Activated T-helper 1 cell treated with Interleukin-2 at 50 U/mL for 16 hours (primary cell): ENCODE measurements at places on chromosomes 13 and 19.

DNA sequence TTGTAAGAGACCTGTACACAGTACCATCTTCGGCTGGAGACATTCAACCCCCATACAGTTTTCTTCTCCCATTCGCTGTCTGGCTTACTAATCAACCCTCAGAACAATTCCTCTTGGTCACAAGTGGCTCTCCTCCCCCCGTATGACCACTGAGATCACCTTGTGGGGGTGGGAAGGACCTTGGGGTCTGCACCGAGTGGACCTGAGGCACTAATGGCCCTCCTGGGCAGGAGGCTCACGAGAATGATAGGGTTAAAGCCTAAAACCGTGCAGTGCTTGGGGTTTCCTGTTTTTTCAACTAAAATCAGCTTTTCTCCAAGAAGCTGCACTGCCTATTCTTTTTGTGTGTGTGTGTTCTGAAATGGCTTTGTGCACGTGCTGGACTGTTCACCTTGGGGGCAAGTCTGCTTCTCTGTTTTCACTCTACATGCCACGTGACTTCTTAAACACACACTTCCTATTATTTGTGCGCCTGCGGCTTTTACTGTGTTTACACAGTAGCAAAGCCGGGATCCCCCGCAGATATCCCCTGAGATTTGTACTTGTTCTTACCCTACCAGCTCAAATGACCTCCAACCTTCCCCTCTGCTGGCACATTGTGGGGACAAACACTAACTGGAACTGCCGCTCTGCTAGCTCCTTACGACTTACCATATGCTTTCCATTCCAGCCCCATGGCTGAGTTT is 12.3 kb downstream of the RBM26 start:
- no peak for DNase-seq

DNA sequence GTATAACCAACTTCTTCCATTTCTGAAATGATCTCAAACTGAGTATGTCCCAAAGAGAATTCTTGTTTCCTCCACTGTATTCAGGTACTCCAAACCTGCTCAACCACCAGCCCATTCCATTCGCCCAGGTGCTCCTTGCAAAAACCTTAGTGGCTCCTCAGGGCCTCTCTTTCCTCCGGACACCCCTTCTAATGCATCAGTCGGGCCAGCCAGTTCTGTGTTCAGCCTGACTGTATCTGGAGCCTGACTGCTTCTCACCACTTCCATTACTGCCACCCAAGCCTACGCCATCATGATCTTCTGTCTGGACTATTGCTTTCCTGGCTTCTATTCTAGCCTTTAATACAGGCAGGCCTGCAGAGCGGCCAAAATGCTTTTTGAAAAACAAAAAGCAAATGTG is 1.5 kb downstream of the PHF11 start:
- DNase-seq, result no peak

DNA sequence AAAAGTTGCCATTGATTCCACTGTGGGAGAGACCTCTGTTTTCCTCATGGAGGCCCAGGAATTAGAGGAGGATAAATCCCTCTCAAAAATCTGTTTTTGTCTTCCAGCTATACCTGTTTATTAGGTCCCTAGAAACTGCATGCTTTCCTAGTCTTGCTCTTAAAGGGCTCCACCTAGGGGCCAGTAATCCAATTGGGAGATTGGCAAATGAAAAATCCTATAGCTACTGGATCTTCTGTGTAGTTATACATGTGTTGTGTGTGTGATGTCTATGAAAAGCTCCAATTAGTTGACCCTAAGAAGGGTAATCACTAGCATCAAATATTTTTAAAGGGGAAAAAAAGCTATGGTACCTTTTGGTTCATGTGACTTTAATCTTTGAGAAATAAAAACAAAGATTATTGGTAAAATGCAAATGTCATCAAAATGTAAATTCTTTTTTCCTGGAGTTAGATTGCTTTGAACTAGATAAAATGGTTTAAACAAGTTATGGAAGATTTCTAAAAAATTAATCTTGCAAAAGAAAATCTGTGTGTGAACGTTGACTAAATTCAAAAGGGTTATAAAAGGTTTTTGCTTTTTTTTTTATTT is 63.4 kb upstream of the C1QTNF9B start:
- DNase-seq, result no peak

GRCh38 chr19:37683520-37683919 is 28.3 kb upstream of the ZFP30 start:
- DNase-seq, result no peak

DNA sequence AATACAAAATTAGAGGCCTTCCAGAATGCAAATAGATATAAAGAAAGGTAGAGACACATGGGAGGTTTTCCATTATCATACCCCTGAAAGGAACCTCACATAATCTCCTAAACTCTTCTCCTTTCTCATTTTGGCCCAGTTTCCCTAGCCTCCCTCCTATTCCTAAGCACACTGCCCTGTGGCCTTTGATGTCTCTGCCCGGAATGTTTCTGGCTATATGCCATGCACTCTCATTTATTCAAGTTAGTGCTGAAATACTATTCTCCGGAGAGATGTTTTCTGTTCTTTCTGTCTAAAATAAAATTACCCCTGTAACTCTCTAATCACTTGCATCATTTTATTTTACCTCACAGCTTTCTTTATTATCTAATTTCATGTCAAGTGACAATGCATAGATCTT is 1287.7 kb downstream of the SLITRK5 start:
- DNase-seq, result no peak

DNA sequence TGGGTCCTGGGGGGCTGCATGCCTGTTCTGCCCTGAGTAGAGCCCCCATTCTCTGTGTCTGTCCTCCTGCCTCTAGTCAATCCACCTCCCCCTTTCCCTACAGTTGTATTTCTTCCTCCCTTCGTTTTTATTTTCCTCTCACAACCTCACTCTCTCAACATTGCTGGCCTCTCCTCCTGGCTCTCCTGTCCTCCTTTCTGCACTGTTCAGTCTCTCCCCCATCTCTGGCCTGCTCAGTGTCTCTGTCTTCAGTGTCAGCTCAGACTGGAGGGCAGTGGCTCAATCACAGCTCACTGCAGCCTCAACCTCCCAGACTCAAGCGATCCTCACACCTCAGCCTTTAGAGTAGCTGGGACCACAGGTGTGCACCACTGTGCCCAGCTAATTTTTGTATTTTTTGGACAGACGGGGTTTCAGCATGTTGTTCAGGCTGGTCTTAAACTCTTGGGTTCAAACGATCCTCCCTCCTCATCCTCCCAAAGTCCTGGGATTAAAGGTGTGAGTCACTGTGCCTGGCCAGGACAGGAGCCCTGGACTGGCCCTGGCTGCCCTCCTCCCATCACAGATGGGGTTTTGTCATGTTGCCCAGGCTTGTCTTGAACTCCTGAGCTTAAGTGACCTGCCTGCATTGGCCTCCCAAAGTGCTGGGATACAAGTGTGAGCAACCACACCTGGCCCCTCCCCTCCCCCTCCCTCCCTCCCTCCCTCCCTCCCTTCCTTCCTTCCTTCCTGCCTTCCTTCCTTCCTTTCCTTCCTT is 32.0 kb upstream of the IGFL1 start:
- DNase-seq, result no peak

DNA sequence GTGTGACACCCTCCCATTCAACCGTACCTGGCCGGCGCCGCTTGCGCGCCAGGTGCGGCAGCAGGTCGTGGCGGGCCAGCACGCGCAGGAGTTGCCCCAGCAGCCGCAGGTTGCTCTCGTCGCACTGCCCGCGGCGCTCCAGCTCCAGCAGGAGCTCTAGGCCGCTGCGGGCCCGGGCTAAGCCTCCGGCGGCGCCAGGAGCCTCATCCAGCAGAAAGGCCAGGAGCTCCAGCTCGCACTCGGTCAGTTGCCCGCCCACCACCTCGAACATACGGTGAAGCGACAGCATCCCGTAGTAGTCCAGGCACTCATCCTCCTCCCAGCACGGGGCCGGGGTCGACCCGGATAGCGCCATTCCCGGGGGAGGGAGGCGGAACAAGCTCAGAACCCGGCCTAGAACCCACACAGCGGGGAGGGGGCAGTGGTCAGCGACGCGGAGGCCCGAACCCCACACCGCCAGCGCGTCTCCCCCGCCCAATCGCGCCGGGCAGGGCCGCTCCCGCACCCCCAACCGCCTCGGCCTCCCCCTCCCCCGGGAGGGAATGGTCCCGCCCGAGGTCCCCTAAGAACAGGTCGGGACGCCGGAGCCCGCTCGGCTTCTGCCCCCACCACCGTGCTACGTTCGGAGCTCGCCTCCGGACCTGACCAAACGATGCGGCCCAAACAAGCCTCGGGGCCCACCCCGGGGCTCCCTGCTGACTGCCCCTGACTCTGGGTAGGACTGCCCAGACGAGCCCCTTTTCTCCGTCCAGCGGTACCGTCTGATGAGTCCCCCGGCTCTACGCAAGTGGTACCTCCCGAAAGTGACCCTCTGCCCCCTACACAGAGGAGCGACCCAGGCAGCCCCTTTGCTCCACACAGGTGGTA is 591 bp downstream of the DEDD2 start:
- DNase-seq, result no peak

- no peak for DNase-seq
Measured at GRCh38 chr19:50974702-50975556, 5.5 kb upstream of the KLK6 start.

- no peak for DNase-seq
Measured at GRCh38 chr19:40567750-40568494, 8.8 kb upstream of the SHKBP1 start.

DNA sequence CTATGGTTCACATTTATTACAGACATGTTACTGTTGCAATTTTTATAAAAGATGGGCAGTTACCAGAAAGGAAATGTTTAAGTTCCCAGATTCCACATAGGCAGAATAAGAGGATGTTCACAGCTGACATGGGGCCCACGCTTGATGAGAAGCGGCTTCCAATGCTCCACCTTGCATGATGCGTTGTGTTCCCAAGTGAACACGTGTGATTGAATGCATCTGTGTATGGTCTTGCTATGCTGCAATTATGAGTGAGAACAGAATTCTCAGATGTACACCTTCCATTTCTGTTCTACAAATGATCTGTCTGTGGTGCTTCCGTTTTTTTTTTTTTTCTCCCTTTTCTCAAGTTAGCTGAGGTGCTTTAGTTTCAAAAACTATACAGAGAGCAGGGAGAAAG is 15.5 kb downstream of the UPF3A start:
- no peak for DNase-seq

DNA sequence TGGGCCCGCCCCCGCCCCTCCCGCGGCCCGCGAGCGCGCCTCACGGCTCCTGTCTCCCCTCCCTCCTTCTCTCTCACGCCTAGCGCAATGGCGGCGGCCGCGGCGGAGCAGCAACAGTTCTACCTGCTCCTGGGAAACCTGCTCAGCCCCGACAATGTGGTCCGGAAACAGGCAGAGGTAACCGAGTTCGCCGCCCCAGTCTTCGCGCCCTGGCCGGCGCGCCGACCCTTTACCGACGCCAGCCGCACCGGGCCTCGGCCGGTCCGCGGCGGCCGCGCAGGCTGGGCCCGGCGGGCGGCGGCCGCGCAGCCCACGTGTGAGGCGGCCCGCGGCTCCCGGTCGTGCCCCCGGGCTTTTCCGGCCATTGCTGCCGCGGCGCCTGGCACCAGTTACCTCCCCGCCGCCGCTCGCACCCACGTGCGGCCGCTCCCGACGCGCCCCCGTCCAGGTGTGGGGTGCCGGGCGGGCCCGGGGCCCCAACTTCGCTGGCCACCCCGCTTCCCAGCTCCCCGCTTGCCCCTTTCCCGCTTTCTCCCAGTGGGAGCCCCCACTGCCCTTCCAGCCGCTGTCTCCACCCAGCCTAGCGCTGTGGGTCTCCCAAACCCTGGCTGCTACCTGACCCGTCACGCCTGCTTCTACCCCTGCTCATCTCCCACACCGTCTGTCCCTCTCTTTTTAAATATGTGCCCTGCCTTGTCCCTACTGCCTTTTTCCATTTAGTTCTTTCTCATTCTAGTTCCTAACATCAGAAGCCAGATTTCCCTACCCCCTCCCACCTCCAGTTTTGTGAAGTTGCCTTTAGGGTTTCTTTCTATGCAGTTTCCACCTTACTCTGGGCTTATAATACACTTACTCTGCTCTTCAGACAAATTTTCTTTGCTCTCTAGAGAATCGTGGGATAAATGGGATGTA is 23.4 kb downstream of the IPO5 start:
- DNase-seq, result no peak

DNA sequence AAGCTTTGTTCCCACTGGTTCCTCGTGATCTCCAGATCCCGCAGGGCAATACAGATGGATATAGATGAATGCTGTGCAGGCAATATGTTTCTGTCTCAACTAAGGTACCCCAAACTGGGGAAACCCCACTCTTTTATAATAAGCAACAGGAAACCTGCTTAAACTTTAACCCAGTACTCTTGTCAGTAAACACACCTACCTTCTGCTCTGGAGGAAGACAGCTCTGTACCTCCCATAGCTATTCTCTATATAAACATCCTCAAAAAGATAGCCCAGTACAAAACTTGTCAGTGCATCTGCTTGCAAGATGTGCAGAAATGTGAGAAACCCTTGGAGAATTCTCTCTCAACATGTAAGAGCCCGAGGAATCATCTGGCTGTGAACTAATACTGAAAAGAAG is 583.6 kb downstream of the OLFM4 start:
- DNase-seq, result no peak

DNA sequence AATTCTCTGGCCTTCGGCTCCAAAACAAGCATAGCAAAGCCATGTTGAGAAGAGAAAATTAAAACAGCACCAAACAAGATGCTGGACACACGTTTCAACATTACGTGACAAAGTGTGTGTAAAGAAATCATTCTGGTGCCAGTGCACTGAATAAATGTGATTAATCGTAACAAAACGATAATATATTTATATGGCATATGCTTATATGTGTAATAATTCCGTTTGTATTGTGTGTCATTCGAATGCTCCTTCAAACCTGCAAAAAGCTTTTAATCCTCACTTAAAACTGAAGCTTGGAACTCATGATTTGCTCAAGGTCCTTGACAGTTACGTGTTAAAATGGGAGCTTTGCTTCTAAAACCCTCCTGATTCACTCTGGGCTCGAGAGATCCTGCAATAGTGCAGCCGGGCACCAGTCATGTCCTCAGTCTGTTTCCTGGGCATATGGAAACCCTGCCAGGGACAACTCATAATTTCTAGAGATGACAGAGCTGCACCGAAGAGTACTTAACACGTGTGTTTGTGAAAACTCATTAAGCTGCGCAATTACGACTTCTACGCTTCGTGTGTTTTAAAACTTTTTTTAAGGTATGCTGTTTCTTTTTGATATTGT is 731 bp upstream of the AKAP8L start:
- DNase-seq, result no peak

GRCh38 chr19:47351548-47351947 is 2.4 kb downstream of the DHX34 start:
- DNase-seq, result no peak

DNA sequence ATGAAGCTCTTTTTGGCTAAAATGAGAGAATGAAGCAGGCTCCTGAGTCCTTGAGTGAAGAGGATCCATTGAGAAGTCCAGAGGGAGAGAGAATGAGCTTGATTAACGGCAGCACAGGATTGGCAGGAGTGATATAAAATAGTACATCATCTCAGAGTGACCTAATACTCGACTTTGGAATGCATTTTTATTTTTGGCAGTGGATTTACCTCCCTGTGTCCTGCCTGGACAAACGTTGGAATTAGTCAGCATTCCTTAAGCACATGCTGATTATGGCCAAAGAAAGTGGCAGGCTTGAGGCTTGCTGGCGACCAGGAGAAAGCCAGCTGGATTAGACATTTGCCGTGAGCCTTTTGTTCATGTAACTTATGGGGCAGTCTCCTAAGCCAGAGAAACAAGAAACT is 22.9 kb downstream of the LRCH1 start:
- no peak for DNase-seq
